Effector CD8-positive, alpha-beta T cell (primary cell): ENCODE measurements at places on chromosomes 5 and 9.

GRCh38 chr9:22005702-22006606 is 3.2 kb downstream of the CDKN2B start:
- DNase-seq, result no peak

- no peak for DNase-seq
Observed at GRCh38 chr9:108002371-108002956, 512.9 kb upstream of the KLF4 start.

GRCh38 chr9:131259916-131260597 is 16.3 kb downstream of the FAM78A start:
- no peak for DNase-seq

DNA sequence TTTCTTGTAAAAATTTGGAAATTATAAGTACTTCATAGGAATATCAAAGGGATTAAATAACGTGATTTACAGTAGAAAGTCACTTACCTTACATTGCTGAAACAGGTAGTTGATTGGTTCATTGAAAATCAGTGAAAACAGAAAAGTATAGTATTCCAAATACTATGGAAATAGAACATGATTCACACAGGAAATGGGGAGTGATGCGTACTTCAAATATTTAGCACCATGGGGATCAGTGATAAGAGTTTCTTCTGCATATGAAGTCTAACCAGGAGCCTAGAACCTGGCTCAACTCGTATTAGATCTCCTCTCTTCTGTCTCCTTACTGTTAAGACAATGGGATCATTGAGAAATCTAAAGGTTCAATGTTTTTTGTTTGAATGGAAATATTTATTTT is 133.3 kb downstream of the FAM174A start:
- DNase-seq, result no peak

DNA sequence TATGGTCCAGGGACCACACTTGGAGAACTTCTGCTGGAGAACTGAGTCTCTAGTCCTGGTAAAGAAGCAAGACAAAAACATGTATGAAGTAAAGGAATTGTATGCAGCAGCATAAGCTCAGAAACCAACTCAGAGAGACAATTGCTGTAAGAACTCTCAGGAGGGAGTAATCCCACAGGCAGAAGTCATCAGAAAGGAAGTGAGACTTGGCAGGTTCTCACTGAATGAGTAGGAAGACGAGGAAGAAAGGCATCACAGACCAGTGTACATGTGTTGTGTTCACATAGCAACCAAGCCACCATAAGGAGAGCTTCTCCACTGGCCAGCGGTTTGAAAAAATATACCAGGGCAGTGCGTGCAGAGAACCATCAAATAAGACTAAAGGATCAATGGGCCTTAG is 57.9 kb upstream of the FST start:
- DNase-seq, result no peak

- DNase-seq, result no peak
Observed at GRCh38 chr9:87687207-87687606, 38.7 kb upstream of the CTSL start.

DNA sequence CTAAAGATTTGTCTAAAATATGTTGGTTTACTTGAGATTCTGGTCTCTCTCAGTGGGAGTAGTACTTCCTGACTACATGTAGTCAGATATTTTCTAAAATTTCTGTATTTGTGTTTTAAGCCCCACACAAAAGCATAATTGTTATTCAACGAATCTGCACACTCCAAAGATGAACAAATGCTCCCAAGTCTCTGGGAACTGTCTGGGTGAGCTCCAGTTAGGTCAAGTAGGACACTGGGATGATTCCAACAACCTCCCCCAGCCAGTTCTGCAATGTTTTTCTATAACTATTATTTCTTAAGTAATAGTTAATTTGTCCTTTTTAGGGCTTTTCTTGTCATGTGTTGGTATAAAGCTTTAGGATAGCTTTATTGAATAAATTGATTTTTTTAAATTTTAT is 174.6 kb downstream of the FAM174A start:
- DNase-seq, result no peak

DNA sequence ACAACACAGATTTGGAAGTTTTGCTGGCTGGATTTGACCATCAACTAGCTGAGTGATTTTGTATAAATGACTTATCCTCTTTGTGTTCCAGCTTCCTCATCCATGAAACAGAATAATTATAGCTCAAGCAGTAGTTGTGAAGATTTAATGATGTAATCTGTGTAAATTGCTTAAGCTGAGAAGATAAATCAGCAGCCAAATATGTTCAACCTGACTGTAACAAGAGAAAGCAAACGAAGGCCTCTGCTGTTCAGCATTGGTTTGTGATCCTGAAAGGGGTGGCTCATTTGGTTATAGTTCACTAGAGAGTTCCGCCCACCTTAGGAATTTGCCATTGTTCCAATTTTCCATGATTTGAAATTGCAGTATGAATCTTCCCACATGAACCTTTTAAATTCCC is 75.7 kb upstream of the CCDC112 start:
- DNase-seq, result no peak

DNA sequence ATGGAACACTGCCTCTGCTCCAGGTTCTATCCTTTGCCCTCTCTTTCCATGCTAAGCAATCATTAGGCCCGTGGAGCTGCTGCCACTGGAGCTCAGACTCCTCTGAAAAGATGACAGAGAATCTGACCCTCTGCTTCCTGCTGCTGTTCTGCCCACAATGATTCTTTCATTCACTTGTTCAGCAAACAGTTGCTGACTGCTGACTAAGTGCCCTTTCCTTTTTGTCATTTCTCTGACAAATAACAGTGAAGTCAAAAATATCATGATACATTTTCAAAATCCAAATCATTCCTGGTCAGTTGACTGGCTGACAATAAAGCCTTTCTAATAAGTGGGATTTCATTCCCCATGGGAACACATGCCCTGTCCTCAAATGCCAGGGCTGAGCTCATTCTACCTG is 110.1 kb downstream of the SIL1 start:
- no peak for DNase-seq

DNA sequence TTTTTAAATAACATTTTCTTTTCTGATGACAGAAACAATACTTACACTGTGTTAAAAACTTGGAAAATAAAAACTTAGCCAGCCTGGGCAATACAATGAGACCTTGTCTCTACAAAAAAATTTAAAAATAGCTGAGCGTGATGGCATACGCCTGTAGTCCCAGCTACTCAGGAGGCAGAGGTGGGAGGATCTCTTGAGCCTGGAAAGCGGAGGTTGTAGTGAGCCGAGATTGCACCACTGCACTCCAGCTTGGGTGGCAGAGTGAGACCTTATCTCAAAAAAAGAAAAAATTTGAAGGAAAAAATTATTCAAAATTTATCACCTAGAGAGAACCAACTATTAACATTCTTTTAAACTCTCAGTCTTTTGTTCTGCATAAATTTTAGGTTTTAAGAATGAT is 4.9 kb upstream of the CMYA5 start:
- DNase-seq, result no peak

DNA sequence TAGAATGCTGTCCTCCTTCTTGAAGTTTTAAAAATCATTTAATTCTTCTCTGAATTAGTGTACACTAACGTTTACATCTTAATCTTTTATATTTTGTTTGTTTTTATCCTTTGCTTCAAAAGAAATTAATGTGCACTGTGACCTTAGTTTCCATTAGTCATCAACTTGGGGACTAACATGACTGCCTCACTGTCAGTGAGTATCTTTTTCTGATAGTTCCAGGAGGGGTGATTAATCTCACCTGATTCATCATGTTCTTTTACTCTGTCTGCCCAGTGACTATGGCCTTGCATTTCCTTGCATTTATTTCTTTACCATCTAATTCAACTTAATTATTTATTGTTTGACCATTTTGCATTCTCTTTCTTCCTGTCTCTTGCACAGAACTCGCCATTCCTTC is 33.4 kb upstream of the NR3C1 start:
- no peak for DNase-seq

DNA sequence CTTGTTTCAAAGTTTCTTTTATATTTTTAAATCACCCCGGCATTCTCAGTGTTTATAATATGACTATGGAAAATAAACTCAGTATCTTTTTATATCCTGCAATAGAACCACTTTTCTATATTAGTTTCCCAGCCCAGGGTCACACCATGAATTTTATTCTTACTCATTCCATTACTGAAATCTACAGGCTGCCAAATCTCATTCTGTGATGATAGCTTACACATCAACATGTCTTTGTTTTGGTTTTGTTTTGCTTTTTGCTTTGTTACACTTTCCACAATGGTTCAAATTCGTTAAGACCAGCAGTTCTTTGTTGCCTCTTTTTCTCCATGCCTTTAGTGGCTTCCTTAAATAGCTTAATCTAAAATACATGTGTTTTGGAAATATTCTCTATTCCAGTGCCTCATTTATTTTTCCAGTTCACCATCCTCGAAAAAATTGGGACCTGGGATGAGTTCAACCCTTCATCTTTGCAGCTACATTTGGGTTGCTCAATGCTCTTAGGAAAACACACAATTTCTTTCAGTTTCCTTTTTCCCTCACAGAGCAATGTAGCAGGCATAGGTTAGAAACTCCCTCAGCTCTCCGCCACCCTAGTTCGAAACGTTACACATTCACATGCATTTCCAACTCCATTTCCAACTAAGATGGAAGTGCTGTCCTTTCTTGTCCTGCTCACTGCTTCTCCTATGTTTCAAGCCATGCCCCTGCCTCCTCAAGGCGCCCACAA is 1146.3 kb downstream of the MAT2B start:
- no peak for DNase-seq

DNA sequence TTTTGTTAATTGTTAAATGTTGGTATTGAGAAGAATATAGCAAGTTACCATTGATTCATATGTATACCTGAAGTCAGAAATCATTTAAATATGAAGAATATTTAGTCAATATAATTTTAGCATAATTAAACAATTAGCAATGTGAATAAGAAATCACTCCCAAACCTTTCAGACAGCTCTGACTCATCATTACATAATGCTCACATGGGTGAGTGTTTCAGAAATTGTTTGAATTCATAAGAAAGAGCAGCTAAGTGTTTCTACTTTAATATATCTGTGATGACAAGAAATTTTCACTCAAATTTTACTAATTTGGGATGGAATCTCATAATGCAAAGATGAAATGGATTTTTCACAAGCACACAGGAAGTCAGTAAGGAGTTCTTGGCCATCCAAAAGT is 42.0 kb upstream of the CDC42SE2 start:
- no peak for DNase-seq

GRCh38 chr9:132235894-132236661 is 74.2 kb downstream of the NTNG2 start:
- DNase-seq, result peak; percentile 66

- no peak for DNase-seq
Observed at GRCh38 chr9:94692601-94693000, 33.9 kb upstream of the AOPEP start.

- DNase-seq, result no peak
Observed at GRCh38 chr5:159581502-159582249, 251.4 kb upstream of the IL12B start.

DNA sequence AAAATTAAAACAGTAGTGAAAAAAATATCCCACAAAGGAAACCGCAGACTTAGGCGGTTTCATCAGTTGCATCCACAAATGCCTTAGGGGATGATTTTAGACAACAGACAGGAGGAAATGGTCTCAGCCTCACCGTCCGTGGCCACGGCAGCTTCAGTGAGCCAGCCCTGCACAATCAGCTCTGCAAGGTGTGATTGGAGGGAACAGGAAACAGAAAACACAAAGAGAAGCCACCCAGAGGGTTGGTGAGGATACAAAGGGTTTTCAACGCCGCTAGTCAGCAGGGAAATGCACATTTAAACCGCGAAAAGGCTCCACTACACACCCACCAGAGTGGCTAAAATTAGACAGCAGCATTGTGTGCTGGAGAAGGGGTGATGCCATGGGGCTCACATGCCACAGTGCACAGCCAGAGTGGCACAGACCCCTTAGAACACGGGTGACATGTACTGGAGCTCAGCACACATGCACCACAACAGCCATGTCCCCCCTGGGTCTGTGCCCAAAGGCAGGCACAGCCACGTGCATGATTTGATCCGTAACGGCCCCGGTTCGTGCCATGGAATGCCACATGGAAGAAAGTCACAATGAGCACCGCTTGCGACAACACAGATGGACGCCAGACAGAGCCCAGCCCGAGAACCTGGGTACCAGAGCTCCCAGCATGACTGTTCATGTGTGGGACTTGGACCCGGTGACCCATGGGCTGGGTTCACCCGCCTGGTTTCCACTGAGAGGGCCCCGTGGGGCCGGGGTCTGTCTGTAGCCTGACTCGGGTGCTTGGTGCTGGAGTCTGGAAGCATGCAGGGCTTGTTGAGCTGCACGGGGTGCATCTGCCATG is 18.3 kb upstream of the TERT start:
- DNase-seq, result no peak

GRCh38 chr5:91382530-91383026 is 539 bp downstream of the ARRDC3 start:
- no peak for DNase-seq

DNA sequence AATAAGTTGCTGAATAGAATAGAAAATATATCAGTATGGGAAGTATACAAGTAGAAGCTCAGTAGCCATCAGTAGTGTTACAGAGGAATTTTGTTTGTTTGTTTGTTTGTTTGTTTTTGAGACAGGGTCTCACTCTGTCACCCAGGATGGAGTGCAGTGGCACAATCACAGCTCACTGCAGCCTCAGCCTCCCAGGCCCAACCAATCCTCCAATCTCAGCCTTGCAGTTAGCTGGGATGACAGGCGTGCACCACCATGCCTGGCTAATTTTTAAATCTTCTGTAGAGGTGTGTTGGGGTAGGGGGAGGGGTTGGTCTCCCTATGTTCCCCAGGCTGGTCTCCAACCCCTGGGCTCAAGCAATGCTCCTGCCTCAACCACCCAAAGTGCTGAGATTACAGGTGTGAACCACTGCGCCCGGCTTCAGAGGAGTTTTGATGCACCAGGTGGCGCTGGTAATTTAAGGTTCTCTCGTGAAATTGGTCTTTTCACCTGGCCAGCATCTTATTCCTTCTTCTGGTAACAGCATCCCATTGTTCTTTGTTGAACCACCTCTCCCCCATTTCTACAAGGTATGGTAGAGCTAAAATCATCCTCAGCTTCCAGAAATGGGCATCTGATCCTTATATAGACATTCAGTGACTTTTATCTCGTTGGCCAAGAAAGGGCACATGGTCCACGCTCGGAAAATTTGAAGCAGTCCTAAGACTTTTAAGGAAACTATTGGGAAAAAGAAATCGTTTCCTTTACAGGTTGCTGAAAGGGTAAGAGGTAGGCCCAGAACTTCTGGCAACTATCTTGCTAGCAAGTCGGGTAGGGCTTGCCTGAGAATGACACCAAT is 157.1 kb downstream of the ARRDC3 start:
- peak; percentile 19 for DNase-seq

DNA sequence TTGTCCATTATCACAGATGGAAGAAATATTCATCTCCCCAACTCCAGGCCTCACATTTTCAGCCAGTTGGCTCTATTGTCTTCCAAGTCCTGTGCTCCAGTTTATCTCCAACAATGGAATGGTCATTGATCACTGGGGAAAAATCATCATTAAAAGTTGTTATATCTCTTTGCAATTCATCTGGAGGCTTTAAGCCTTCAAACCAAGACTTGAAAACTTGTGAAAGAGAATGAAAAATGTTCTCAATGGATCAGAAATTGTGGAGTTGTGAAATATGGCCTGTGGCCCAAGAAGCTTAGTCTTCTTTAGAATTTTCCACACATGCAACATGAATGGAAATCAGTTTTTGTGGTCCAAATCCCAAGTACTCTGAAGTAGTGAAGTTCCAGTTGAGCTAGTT is 569.6 kb downstream of the EBF1 start:
- no peak for DNase-seq
